PC-9 (cell line): ENCODE measurements at places on chromosomes 5 and 9. TPM values are rescaled to one million over a fixed set of nuclear protein-coding genes. Genes with fewer than 3 reads are reported as not detected.

DNA sequence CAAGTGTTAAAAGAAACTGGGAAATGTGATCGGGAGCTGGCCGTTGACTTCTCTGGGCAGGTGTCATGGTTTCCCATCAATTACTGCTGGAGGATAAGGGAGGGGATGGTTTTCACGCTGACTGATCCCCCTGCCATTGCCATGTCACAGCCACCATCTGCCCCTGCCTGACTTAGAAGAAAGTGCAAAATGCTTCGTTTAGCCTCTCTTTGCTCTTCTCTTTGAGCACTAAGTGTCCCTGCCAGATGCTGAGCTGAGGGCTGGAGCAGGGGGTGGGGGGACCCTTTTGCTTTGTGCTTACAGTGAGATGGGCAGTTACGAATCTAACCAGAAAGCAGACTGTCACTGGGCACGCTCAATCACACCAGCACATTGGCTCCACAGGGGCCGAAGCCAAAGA lies 138.4 kb upstream of the ALDH1B1 start:
- DNase-seq = no peak

DNA sequence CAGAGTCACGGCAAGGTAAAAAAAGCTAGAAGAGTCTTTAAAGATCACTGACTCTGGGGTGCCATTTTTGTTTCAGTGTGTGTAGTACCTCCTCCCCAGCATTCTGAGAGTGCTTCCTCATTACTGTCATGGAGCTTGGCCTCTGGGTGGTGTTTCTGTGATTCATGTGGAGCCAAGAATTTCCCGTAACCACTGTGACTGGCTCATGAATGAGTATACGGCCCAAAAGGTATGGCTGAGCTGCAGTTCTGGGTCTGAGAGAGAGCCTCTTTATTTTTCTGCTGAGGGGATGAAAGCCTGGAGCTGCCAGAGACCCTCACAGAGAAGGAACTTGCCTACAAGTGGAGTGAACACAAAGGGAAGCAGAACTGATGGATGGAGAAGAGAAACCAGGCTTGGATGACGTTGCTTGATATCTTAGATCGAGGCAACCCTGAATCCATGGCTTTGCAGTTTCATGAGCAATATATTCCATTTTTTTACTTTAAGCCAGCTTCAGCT lies 85.6 kb downstream of the PTTG1 start:
- DNase-seq = no peak

DNA sequence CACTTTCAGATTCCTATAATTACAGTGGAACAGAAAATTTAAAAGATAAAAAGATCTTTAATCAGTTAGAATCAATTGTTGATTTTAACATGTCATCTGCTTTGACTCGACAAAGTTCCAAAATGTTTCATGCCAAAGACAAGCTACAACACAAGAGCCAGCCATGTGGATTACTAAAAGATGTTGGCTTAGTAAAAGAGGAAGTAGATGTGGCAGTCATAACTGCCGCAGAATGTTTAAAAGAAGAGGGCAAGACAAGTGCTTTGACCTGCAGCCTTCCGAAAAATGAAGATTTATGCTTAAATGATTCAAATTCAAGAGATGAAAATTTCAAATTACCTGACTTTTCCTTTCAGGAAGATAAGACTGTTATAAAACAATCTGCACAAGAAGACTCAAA lies 29.5 kb downstream of the ZFYVE16 start:
- no peak for DNase-seq

The MYOZ3 gene
- total RNA-seq = 0.25 TPM in 1 of 2 replicates, not detected in the other
